ENCODE measurements at places on chromosomes 6 and 20. TPM values are rescaled to one million over a fixed set of nuclear protein-coding genes. Genes with fewer than 3 reads are reported as not detected.

DNA sequence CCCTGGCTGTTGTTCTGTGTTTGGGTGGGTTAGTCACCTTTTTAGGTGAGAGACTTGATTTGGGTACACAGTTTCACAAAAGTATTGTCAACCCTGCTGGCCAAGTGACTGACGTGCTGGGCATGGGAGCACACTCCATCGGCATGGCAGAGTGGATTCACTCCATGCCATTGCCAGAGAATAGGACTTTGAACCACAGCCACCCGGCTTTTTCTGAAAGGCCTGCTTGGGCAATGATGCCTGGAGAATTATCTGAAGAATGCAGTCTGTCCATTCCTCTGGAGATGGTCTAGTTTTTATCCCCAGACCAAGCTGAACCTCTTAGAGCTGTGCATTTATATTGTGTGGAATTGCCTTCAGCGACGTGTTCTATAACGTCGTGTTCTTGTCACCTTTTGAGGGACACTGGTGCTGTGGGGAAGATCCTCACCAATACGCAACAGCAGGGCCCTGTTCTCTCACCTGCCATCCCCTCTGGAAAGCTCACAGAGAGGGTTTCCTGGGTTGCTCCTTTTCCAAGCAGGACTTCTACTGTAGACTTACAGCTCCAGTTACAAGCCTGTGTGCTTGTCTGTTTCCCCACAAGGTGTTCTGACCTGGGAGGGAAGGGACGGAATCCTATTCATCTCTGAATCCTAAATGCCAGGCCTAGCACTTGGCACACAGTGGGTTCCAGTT, 183.4 kb upstream of the AKAP12 start:
- no peak for DNase-seq

AGER gene
- 0.60 TPM for total RNA-seq

DNA sequence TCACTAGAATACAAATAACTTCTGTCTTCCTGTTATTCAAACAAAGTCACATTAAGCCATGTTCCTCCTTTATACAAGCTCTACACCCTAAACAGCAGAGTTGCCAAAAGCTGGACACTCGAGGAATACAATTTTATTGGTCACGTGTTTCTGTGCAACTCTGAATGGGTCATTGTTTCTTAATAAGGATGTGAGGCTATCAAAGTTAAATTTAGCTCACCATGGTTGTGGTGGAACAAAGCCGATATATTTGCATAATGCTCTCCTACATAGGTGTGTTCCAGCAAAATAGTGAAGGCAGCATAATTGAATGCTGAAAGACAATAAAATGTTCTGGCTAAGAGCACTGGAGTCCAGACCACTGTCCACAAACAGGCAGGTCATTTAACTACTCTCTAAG, 36.9 kb upstream of the CD2AP start:
- DNase-seq: no peak

- DNase-seq: no peak
Observed at GRCh38 chr6:136464874-136465273, 85.3 kb downstream of the MAP7 start.

COL11A2 gene
- 5.5 TPM for total RNA-seq

GRCh38 chr6:31892821-31893220, 4.7 kb downstream of the EHMT2 start:
- DNase-seq: no peak

DNA sequence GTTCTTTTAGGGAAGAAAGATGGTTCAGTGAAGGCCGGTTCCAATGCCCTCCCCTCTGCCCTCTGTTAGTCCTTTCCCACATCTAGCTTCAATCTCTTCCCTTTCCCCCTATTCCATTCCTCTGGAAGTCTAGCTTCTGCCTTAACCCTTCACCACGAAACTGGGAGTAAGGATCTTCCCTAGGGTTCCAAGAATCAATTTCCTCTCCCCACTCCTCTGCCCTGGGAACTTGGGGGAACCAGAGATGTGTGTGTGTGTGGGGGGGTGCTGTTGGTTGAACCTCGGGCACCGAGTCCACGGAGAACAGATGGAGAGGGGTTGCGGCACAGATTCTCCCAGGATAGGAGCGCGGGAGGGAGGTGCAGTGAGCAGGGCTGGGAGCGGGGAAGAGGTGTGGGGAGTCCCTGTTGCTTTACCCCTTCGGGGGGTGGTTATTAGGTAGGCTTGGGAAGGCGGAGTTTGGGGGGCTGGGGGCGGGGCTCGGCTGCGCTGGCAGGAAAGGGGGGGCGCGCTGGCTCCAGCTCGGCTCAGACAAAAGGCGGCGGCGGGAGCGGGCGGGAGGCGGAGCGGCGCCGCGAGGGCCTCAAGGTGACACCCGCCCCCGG, at the start of gene TMEM151B:
TSS of gene TMEM151B (plus strand) at position 530 of the 605 bp plus-strand sequence. CDS start 293 bp downstream, outside the sequence.
- no peak for DNase-seq

PRICKLE4 gene
- not detected for total RNA-seq

- DNase-seq: no peak
Observed at GRCh38 chr6:134722200-134722870, 227.6 kb downstream of the ALDH8A1 start.

UNC5CL gene
- not detected for total RNA-seq

OR12D3 gene
- not detected for total RNA-seq

DNA sequence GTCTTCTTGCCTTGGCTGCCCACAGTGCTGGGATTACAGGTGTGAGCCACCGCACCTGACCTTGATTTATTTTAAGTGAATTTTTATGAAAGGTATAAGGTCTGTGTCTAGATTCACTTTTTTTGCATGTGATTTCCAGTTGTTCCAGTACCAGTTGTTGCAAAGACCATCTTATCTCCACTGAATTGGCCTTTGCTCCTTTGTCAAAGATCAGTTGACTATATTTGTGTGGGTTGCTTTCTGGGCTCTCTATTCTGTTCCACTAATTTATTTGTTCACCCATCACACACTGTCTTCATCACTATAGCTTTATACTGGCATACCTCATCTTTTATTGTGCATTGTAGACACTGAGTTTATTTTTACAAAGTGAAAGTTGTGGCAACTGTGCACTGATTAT, 56.3 kb downstream of the ANKS1A start:
- no peak for DNase-seq

DNA sequence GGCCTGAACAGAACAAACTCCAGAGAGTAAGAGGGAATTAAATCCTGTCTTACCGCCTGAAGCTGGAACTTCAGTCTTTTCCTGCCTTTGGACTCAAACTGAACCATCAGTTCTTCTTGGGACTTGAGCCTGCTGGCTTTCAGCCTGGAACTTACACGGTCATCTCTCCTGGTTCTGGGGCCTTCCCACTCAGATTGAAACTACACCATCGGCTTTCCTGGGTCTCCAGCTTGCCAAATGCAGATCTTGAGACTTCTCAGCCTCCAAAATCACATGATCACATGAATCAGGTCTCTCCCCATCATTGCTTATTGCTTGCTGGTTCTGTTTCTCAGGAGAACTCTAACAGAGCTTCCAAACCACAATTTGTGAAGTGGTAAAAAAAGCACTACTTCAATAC, 276.3 kb downstream of the KIF16B start:
- DNase-seq: no peak

DNA sequence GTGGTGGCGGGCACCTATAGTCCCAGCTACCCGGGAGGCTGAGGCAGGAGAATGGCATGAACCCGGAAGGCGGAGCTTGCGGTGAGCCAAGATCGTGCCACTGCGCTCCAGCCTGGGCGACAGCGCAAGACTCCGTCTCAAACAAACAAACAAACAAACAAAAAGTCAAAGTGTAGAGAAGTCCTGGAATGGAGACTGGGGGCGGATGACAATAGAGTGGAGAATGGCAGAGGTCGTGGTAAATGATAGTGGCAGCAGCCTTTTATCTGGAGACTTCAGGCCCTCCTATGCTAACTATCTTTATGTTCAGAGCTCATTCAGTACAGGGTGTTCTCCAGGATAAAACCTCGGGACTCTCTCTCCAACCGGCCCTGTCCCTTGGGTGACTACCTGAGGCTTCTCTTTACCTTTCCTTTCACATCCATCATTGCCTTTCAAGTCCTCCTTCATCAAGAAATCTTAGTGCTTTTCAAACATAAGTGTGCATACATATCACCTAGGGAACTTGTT, 1.4 kb upstream of the FKBPL start:
- no peak for DNase-seq

DNA sequence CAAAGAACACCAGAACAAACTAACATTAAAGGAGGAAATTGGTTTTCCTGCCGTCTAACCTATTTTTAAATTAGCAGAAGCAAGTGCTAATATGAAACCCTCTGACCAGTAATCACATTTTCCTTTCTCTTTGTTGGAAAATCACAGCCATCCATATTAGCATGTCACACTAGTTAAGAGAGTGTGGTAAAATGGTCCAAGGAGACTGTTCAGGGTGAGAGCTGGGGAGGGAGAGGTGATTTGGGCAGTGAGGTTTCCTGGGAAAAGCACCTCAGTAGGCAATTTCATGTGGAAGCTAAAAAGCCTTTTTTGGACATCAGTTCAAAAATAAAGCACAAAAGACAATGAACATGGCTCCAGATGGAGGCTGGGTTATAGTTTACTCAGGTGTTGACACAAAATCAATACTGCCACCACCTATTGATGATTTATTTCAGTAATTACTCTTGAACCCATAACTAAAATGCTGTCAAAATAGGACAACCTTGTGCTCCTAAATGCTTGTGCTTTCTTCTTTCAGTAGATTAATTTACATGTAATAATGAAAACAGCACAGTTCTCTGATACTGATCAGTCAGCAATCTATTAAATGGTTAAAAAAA, 333.2 kb downstream of the SAMD5 start:
- no peak for DNase-seq

GRCh38 chr20:36541227-36541767, at the start of gene MYL9:
MYL9 (plus strand) TSS chr20:36541519; CDS start chr20:36544885, 3,366 bp downstream.
- peak; percentile 69 for DNase-seq

TAF8 gene
- 20.6 TPM for total RNA-seq

DNA sequence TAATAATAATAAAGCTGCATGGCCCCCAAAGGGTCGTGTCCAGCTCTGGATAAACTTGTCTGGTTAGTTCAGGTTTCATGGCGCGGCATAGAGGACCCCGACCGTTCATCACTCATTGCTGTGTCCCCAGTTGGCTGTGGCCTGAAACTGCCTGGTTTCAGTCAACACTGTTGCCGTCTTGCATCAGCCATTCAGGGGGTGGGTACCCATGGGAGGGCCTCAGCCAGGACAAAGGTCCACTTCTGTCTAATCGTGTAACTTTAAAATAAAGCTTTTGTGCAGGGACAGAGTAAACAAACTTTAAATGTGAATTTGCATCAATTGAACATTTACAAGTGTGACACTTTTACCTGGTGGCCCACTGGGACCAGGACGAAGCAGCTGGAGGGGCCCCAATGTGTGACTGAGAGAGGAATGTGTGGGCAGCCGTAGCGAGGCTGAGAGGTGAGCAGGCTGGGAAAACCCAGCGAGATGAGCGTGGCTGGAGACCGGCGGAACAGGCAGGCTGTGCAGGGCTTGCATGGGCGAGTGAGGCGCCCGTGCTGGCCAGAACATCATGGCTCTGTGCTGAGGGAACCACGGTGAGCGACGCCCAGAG, 22.3 kb upstream of the UNC93A start:
- no peak for DNase-seq

GRCh38 chr6:4814212-4814611, 38.0 kb downstream of the CDYL start:
- DNase-seq: no peak

DNA sequence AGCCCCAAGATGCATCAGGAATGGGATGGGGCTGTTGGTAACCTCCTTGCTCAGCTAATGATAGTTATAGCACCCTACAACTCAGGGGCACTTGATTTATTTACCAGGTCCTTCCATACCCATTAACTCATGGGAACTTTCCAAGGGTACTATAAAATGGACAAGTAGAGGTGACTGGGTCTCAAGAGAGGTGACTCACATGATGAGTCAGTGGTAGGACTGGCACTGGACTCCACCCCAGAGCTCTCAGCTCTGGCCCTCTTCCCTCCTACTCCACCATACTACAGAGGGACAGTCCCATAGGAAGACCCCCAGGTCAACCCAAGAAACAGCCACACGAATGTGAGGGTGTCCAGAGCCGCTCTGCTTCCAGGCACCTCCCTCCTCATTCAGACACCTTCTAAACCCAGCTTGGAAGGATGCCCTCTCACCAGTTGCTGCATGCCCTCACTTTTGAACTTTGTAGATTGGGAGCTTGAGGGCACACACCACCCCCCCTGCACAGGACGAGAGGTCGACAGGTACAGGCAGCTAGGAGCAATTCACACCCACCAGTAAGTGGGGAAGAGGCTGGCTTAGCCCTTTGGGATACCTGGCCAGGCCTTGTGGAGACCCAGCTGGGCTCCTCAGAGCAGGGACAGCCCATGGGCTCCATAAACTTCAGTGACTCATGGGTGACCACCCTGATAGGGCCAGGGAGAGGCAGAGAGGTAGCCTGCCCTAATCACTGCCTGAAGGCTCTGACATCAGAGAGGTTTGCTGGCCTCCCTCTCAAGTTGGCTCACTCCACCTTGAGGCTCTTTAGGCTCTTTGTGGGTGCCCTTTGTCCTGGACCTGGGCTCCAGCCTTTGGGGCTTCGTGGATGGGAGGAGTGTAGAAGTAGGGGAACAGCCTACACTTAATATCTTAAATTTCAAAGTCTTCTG, 81.6 kb upstream of the MLN start:
- DNase-seq: peak; percentile 86

DNA sequence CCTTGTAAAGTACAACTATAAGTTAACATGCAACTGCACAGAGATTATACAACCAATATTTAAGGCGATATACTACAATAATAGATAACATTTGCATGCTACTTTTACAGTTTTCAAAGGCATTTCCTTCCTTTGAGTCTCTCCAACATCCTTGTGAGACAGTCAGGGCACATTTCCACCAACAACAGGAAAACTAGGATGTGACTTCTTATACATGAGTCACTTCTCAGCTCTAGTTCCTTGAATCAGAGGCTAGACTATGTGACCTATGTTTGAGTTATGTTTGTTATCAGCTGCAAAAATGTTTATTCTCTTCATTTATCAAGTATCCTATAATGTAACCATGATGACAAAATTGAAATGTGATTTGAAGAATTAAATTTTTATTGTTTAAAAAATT, 51.7 kb upstream of the TFAP2D start:
- no peak for DNase-seq

GRCh38 chr6:157265186-157265585, 58.1 kb downstream of the TMEM242 start:
- no peak for DNase-seq
